Stimulated activated CD4-positive, alpha-beta T cell treated with anti-CD3 and anti-CD28 coated beads, TNF-alpha, amount 100 ng/mL, for 1 hour (primary cell): ENCODE measurements at places on chromosomes 2 and 18.

- no peak for DNase-seq
Observed at GRCh38 chr2:86081724-86082123, 24.0 kb downstream of the POLR1A start.

DNA sequence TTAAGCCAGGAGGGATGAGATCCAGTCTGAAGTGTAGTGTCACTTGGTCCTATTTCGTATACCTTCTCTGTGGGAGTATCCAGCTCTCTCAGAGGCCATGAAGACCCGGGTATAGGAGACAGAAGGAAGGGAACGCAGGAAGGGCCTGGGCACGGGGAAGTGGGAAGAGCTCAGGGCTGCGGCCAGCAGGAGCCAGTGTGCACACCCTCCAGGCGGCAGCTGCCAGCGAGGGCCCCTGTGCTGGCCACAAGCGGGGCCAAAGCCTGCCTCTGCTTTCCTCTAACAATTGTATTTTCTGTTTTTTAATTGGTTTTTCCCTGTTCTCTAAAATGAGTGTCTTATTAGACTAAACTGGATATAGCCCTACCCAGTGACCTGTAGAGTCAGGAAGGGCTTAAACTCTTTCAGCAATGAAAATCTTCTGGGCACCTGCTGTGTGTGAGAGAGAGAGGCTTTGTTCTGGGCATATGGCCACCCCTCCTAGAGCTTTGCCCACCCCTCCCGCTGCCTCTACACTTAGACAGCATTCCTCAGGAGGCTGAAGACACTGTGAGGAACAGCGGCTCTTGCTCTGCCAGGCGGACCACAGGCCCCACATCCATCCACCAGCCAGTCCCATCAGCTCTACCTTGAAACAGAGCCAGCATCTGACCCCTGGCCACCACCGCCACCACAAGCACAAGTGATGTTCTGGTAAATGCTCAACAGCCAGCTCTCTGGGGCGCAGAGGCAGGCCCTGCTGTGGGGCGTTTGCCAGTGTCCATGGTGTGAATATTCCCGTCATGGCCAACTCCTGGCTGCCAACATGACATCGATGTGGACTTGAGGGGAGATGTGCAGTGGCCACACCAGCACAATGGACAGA, 9.5 kb downstream of the GPR17 start:
- no peak for DNase-seq

DNA sequence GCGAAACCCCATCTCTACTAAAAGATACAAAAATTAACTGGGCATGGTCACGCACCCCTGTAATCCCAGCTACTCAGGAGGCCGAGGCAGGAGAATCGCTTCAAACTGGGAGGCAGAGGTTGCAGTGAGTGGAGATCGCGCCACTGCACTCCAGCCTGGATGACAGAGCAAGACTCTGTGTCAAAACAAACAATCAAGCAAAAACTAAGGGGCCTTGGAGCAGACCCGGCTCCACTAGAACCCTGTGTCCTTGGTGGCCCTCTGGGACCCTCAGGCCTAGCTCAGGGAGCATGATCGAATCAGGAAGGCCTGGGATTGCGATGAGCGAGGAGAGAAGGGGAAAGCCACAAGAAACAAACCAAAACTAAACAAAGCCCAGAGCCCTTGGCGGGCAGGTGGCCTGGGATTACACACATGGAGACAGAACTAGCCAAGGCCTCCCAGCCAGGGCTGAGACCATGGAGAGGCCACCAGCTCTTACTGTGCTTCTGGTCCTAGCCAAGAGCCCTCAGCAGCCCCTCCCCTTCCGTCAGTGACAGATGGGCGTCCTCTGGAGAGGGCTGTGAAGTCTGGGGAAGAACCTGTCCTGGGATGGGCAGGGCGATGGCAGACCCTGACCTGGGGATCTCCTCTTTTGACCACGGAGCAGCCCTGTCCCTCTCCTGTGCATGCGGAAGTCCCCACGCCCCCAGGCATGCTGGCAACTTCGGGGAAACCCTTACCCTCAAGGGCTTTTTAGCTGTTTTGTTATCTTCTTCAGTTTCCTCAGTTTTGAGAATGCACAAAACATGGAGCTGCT, 27.4 kb upstream of the CATIP start:
- no peak for DNase-seq

DNA sequence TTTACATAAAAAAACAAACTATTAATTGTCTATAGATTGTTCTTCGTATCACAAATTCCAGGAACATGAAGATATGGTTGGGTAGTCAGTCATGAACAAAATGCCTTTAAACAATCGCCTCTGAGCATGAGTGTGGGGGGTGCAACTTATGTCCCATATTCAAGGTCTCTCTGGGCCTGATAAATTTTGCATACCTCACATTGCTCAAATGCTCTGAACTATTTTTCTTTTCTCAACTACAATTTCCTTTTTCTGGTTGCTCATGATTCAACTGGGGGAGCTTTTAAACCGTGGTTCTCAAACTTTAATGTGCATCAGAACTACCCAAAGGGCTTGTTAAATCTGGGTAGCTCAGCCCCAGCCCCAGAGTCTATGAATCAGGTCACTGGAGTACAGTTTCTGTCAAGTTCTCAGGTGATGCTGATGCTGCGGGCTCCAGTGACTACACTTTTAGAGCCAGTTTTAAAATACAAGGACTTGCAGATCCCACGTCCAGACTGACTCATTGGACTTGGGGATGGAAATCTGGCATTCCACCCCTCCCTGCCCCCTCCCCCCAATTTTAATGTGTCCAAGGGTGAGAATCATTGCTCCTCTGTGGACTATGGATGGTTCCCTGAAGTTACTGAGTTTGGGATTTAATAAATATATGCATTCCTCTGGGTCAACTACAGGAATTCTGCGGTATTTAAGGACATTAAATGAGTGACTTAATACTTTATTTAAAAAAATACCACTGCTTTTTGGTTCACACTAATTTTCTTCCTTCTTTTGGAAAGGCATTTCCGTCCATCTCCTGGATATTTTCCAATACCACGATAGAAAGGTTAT, 1.5 kb upstream of the GPD2 start:
- no peak for DNase-seq

- no peak for DNase-seq
Observed at GRCh38 chr2:215082446-215082845, 56.0 kb downstream of the ABCA12 start.

DNA sequence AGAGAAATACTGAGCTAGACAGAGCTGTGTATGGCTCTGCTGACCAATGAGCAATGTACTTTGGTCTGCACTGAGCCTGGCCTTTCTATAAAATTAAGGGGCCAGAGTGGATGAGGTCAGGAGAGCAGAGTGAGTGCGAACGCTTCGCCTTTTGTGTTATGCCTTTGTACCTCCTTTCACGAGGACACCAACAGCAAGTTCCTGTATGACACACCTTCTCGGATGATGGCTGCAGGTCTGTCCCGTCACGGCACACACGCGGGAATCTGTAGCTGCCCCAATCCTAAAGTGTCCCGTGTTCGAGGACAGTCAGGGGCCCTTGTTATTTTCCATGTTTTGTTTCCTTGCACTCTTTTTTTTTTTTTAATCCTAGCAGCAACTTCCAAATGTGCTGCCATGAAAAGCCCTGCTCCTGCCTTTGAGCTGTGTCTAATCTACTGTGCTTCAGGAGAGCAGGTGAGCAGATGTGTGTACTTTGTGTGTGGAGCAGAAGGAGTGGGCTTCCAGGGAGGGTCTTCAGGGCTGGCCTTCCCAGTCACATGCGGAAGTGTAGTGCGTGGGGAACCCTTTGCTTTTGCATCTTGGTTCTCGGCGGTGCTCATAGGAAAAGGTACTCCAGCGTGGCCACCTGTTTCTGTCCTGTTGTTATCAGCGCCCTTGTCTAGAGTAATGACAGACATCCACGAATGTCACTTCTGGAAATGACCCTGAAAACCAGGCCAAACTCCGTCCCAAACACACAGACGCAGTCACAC, 213.2 kb downstream of the NDUFA10 start:
- DNase-seq, result no peak

DNA sequence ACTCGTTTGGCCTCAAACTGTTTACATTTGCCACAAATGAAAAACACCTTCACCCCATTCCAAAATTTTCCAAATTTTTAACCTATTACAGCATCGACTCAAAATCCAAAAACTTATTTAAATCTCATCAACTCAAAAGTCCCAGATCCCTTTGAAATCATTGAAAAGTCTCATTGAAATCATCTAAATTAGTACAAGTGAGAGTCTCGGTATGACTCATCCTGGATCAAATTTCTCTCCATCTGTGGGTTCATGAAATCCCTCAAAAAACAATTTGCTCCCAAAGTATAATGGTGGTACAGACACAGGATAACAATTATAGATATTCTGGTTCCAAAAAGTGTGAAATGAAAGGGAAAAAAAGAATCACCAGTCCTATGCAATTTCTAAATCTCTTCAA, 65.1 kb downstream of the LRP1B start:
- DNase-seq, result no peak

- no peak for DNase-seq
Observed at GRCh38 chr2:68464651-68465050, 2.4 kb downstream of the FBXO48 start.

GRCh38 chr2:181832015-181832414, 59.5 kb upstream of the ITPRID2 start:
- DNase-seq, result no peak

GRCh38 chr2:42113452-42113851, 55.7 kb upstream of the EML4 start:
- DNase-seq, result no peak

DNA sequence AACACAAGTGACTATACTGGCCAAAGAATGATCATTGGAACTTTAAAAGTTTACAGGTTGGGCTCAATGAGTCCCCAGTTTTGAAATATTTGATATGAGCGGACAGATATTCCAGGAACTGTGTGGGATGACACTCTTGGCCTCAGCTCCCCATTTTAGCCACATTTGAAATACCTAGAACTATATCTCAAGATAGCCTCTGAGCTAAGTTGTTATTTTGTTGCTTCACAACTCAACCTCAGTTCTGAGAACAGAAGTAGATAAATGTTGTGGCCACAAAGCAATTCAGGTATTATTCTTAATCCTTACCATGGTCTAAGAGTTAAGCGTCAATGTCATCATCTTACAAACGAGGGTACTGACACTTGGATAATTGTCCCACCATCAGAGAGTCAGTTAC, 172.2 kb upstream of the SETBP1 start:
- DNase-seq, result no peak

- no peak for DNase-seq
Observed at GRCh38 chr2:203191961-203192360, 46.9 kb upstream of the CYP20A1 start.

GRCh38 chr2:231452799-231453508, 11.3 kb downstream of the NCL start:
- no peak for DNase-seq

- DNase-seq, result no peak
Observed at GRCh38 chr2:30145826-30146336, 926 bp upstream of the YPEL5 start.

- no peak for DNase-seq
Observed at GRCh38 chr2:8500124-8501054, 181.5 kb upstream of the ID2 start.

DNA sequence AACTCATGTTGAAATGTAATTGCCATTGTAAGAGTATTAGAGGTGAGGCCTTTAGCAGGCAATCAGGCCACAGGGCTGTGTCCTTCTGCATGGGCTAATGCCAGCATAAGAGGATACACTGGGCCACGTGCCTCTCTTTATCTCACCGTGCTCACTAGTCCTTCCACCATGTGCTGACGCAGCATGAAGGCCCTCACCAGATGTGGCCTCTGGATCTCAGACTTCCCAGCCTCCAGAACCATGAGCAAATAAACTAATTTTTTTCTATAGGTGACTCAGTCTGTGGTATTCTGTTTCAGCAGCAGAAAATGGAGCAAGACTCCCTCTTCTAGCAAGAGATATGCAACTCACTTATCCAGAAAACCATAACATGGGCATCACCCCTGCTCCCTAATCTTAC, 149.7 kb upstream of the ZNF236 start:
- no peak for DNase-seq

GRCh38 chr2:231780123-231780908, 766 bp downstream of the PDE6D start:
- DNase-seq, result no peak

GRCh38 chr2:74927621-74928020, 30.8 kb upstream of the POLE4 start:
- DNase-seq, result no peak

GRCh38 chr18:55268151-55268601, 308.9 kb upstream of the CCDC68 start:
- no peak for DNase-seq

GRCh38 chr2:211367293-211367692, 810.9 kb downstream of the CPS1 start:
- no peak for DNase-seq

- no peak for DNase-seq
Observed at GRCh38 chr18:76759056-76759455, 63.3 kb upstream of the ZNF236 start.

- DNase-seq, result no peak
Observed at GRCh38 chr2:142521492-142521891, 356.0 kb upstream of the KYNU start.

DNA sequence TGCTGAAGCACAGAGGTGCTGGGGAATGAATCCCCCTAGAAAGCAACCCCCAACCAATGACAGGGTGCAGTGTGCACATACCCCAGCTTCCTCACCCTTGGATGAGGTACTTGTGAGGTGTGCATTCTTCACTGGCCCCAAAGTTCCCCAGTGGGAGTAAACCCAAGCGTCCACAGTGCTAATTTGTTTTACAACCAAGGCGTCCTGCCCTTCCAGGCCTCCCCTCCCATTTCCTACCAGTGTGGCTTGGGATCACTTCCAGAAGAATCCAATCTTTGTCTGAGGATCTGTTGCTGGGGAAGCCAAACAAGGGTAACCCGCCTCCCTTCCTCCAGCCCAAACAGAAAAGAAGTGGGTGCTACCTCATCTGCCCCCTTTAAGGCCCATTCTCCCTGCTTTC, 40.3 kb upstream of the TEX51 start:
- no peak for DNase-seq

GRCh38 chr2:136008205-136008865, 22.9 kb upstream of the DARS1 start:
- DNase-seq, result peak; percentile 16

DNA sequence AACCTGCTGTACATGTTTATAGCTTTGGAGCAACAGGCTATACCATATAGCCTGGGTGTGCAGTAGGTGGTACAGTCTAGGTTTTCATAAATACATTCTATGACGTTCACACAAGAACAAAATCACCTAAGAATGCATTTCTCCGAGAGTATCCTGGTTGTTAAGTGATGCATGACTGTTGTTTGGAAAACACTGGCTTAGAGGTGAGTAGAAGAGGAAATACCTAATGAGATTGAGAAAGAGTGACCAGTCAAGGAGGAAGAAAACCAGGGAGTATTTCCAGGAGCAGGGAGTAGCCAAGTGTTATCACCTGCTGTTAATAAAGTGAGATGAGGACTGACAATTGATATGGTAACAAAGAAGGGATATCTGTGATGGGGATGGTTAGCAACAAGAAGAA, 2.9 kb upstream of the ZNF892 start:
- DNase-seq, result no peak

DNA sequence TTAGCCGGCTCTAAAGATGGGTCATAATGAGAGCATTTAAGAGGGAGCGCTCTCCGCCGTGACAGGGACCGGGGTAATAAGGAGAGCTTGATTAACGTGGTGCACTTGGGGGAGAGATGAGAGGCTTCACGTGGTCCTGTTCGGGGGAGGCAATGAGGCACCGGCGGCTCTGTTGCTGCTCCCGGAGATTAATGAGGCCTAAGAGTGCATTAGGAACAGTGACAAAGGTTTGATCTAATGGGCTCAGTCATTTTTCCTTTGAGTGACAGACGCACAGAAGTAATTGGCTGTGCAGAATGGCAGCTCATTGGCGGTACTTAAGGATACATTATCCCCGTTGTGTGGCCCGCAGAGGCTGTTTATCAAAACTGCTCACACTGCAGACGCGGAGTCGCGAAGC, 250.7 kb downstream of the GBX2 start:
- no peak for DNase-seq
